ENCODE measurements at places on chromosomes 3 and 15.
A peak's percentile ranks its signal among the peaks of the same experiment; 100 is the strongest.

GRCh38 chr3:13405614-13406013, 14.5 kb downstream of the NUP210 start:
- DNase-seq: no peak

DNA sequence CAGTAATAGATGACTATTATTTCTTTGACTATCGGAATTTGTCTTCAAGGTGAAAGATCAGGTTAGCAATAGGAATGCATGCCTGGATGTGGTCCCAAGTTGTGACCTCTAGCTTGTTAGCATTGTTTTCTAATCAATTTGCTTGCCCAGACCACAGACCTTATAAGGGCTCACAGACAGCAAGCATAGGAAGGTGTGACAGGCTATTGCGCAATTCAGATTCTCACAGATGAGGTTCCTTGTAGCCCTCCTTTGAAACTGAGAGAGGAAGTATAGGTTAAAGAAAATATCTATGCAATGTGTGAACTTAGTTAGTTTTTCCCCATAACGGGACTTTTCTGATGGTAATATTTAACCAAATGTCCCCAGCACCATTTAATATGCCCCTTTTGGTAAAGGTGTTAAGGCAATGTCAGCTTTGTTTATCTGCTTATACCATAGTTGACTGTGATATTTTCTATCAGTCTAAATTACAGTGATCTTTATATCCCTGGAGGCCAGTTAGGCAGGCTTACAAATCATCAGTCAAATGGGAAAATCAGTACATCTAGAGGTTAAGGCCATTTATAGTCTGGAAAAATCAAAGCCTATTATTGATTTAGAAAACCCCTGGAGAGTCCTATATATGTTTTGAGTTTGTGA, 168.1 kb upstream of the MBNL1 start:
- DNase-seq: no peak

DNA sequence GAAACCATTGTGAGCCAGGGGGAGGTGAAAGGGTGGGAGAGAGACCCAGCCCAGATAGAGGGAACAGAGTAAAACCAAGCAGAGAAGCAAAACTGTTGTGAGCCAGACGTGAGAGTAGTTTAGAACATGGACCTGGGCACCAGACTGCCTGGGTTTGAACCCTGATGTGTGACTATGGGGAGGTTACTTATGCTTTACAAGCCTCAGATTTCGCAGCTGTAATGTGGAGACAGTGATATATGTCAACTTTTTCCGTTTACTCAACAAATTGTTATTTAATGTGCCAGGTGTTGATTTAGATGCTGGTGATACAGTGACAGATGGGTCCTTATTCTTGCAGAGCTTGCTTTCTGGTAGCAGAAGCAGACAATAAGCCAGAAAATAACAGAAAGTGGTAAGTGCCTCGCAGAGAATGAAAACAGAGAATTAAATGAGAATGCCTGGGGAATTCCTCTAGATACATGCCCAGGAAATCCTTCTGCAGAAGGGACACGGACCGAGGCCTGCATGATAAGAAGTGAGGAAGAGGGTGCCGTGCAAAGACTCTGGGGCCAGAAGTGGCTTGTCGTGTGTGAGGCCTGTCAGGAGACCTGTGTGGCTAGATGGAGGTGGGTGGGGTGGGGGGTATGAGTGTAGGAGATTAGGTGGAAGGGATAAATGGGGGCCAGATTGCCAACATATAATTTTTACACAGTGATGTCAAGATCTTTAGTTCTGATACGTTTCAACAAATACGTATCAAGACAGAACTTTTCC, 15.0 kb downstream of the KAT2B start:
- DNase-seq: no peak

DNA sequence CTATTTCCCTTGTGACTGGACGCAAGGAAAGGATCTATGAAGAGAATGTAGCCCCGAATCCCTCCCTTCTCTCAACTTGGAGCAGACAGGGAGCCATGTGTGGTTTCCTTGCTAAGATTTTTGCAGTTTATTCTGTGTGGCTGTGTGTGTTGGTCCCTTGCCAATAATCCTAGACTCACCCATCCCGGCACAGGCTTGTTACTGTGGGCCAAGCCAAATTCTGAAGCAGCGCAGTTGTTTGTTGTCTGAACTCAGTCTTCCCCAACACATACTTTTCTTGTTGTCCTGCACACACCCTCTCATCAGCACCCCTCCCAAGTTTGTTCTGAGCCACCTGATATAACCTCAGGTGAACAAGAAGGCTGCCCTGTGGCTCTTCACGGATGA, 193.3 kb upstream of the CTDSPL start:
- no peak for DNase-seq

GRCh38 chr15:99123713-99124451, 19.0 kb downstream of the SYNM start:
- peak; percentile 93 for DNase-seq

DNA sequence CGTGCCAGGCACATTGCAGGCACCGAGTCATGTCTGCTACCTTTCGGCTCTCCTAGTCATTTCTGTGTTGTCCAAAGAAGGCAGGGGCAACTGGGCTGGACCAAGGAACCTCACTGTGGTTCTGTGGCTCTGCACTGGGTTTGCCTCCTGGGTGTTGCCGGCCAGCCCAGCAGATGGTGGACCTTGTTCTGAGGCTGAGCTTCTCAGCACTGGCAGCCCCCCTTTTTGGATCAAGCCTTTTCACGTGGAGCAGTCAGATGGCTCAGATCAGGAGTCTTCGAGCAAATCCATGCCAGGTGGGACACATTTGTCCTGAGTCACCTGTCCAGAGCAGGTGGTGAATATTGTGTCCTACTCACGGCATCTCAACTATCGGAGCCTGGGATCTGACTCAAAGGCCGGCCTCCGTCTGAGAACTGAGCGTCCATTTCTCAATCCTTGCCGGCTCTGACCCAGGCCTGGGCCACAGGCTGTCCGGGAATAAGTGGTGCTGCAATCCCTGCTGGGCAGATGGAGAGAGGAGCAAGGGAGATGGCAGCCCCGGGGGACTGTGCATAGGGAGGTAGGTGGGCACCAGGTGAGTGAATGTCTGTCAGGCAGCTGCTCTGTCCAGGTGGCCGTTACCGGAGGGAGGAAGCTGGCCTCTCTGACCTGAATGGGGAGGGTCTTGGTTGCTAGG, at the start of gene IL16:
Gene IL16, plus strand, starts transcription at position 304 of the 679 bp plus-strand sequence. CDS start 28,521 bp downstream, outside the sequence.
- DNase-seq: no peak

GRCh38 chr3:171811295-171811912, 1.1 kb upstream of the PLD1 start:
- DNase-seq: peak; percentile 100

GRCh38 chr3:31919528-31919927, 61.5 kb downstream of the OSBPL10 start:
- no peak for DNase-seq

DNA sequence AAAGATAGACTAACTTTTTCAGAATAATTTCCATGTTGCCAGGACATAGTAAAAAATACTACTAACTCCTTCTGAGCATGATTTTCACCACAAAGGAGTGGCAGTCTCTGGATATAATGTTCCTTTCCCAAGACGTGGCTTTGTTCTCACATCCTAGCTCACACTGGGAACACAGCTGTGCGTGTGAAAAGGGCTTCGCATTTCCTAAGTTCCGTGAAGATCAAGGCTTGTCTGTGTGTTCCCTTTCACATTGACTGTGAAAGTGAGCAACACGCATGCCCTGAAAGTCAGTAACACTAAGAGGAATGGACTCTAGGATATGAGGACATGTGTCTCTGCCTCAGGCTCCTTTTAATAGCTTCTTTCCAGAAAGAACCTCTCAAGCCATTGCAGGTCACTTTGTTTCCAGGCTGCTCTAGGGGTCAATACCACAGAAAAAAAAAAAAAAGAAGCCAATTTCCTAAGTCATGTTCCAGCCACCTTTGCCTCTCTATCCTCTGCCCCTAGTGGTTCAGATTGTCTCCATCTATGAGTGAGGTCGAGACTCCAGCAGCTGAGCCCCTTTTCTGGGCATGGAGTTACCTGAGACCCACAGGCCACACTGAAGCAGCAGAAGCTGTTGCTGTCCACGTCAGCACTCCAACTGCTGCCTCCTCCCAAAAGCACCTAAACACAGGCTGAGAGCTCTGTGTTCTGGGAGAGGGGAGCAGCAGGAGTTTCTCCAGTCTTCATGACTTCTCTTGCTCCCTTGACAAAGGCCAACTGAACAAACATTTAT, 355.9 kb downstream of the RSL24D1 start:
- DNase-seq: no peak

GRCh38 chr15:86115145-86115801, 35.6 kb downstream of the AGBL1 start:
- no peak for DNase-seq

DNA sequence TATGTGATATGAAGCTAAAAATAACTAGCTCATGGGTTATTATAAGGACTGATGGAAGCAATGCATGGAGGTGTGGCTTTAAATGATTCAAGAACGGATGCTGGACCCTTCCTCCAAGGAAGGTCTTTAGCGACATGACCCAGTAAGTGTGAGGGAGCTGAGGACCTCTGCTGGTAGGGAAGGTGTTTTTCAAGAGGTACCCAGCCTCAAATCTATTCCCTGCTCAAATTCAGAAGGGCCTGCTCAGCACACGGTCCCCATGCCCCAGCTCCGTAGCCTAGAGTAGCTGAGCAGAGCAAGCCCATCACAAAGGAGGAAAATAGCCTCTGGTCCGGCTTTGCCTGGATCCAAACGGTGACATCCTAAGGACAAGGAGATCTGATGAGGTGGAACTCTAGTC, 266.2 kb upstream of the IGF1R start:
- DNase-seq: no peak

DNA sequence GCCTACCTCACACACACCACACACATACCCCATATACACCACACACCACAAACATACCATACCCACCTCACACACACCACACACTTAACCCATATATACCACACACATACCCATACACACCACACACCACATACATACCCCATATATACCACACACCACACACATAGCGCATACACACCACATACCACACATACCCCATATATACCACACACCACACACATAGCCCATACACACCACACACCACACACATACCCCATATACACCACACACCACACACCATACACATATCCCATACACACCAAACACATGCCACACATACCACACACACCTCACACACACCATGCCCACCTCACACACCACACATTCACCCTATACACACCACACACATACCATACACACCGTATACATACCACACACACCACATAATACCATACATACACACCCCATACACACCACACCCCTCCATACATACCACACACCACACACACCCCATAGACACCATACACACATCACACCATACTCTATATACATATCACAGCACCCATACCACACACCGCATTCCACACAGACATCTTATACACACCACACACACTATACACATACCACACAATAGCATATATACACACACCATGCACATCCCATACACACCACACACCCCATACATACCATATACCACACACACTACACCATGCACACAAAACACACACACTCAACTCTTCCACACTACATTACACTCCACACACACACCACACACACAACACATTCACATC, 29.5 kb downstream of the APBA2 start:
- no peak for DNase-seq

- DNase-seq: no peak
Measured at GRCh38 chr3:108525256-108525655, 14.9 kb upstream of the MYH15 start.

- no peak for DNase-seq
Measured at GRCh38 chr3:64111872-64112271, 88.6 kb upstream of the PSMD6 start.

DNA sequence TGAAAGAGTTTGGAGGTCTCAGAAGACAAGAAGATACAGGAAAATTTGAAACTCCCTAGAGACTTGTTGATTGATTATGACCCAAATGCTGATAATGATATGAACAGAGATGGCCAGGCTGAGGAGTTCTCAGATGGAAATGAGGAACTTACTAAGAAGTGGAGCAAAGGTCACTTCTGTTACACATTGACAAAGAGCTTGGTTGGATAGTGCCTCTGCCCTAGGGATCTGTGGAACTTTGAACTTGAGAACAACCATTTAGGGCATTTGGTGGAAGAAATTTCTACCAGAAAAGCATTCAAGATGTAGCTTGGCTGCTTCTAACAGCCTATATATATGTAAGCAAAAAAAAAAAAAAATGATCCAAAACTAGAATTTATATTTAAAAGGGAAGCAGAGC, 48.9 kb upstream of the NAALADL2 start:
- no peak for DNase-seq

DNA sequence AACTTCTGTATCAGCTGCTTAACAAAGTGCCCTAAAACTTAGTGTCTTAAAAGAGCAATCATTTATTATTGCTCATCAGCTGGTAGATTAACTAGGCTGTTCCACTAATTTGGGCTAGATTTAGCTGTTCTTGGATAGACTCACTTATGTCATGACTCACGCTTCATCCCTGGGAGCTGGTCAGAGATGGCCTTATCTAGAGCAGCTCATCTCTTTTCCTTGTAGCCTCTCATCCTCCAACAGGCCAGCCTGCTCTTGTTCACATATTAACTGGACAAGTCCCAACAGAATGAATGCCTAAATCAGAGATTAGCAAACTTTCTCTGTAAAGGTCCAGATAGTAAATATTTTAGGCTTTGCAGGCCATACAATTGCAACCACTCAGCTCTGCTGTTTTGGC, 66.9 kb upstream of the PLAAT1 start:
- no peak for DNase-seq

GRCh38 chr3:101850246-101851051, 1.1 kb downstream of the NFKBIZ start:
- peak; percentile 52 for DNase-seq

GRCh38 chr3:13574798-13575451, 26.0 kb downstream of the FBLN2 start:
- no peak for DNase-seq

DNA sequence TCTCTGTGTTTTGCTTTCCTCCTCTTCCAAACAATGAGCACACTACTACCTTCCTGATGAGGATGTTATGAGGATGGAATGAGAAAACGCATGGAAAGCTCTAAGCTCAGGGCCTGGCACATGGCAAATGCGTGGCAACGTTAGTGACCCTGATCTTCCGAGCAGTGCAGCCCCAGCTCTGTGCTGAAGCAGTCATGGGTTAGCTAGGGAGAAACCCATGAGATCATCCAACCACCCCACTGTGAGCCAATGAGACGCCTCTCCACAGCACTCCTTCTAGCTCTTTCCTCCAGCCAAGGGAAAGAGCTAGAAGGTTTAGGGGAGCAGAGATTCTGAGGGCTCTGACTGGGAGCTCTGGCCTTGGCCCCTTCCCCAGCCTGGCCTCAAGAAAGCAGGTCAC, 4.5 kb downstream of the CPN2 start:
- DNase-seq: no peak

- no peak for DNase-seq
Measured at GRCh38 chr3:154122552-154122911, 1.3 kb downstream of the ARHGEF26 start.
